ENCODE measurements at places on chromosomes 5 and 9.

DNA sequence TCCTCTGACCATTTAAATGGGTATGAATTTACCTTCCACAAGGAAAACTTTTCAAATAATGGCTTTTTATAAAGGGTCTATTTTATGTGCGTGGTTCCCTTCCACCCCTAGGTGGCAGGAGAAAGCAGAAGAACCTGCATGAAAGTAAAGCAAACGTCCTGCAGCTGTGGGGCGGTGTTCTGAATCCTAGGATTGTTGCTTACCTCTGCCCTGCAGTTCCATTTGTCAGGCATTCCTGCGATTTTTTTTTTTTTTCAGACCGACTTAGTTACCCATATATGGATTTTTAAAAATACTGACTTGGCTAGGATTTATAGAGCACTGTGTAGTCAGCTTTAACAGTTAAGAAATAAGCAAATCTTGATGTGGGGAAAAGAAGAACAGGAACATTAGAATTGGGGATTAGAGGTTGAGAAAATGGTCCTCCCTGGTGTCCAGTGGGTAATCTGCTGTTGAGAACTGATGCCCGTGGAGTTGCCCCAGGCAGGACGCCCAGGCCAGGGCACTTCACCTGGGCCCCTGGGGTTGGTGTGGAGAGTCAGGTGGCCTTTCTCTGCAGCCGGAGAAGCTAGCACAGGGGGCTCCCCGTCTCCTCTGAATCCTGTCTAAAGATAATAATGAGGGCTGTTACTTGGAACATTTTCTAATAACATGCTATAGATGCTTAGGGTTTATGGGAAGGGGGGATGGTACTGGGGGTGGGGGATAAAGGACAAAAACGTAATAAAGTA is 30.4 kb upstream of the LTC4S start:
- DNase-seq = peak; percentile 75

DNA sequence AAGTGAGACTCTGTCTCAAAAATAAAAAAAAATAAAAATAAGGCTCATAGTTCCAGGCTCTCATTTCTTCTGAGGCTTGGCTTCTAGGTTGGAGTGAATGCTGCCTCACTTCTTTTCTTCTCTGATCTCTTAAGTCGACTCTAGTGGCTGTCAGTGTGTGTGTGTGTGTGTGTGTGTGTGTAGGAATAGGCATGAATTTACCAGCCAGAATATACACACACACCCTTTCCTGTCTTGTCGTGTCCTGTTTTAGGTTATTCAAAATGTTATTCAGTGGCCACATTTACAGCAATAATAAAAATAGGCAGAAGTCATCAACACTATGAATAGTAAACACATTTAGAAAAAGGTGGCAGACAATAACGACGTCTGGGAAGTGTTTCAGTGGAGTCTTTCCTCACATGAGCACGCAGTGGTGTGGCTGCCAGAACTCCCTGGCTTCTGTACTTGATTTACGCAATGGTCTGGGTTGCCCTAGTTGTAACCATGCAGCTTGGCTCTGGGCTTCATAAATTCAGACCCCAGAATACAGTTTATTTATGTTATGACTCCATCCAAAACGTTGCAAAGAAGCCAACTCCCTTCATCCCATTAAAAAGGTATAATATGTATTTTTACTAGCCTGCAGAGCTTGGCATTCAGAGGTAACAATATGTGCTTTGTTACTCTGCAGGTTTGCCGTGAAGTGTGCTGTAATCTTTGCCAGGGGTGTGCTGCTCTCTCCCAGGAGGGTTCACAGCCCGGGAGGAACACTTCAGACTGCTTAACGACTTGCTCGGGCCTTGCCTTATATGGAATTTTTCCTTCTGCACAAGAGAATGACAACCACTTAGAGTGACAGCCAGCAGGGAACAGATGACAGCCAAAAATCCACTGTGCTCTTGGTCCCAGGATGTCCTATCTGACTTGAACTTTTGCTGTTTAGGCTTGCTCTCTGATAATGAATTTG is 34.4 kb upstream of the PALM2AKAP2 start:
- DNase-seq = no peak

DNA sequence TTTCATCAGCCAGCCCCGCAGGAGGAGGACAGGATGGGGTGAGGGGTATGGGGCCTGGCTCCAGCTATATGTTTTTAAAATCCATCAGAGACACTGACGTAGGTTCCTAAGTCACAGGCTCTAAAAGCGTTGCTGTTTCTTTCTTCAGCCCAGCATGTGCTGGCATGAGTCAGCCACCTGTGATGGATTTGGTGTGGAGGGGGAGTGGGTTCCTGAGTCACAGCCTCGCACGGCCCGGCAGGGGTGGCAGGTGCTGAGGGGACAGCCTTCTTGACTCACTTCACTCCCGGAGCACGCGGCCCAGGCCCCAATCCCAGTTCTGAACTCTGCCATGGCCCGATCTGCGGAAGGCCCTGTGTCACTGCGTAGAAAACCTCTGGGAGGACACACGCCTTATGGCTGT is 38.8 kb upstream of the RPL26L1 start:
- DNase-seq = no peak

DNA sequence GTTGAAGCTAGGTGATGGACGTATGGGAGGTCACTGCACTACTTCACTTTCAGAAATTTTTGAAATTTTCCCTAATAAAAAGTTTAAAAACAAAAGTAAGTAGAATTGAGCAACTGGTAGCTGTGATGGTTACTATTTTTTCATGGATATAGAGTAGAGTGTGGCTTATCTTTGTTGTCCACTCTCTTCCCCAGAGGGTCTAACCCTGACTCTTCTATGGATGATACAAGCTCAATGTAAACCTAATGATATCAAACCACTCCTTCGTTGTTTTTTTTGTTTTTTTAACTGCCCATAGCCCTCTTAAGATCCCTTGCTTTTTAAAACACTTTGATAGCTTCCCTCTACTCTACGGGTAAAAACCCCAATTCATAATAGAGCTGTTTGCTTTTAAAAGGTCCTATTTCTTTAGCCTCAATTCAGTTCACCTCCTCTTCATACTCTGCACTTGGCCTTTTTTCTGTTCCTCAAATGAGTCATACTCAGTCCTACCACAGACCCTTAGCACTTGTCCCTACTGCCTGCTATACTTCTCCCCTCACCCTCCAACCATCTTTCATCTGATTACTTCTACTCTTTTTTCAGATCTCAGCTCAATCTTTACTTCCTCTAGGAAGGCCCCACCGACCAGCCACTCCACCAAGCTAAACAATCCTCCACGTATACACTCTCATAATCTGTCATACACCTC is 2.6 kb downstream of the HDAC3 start:
- DNase-seq = no peak

DNA sequence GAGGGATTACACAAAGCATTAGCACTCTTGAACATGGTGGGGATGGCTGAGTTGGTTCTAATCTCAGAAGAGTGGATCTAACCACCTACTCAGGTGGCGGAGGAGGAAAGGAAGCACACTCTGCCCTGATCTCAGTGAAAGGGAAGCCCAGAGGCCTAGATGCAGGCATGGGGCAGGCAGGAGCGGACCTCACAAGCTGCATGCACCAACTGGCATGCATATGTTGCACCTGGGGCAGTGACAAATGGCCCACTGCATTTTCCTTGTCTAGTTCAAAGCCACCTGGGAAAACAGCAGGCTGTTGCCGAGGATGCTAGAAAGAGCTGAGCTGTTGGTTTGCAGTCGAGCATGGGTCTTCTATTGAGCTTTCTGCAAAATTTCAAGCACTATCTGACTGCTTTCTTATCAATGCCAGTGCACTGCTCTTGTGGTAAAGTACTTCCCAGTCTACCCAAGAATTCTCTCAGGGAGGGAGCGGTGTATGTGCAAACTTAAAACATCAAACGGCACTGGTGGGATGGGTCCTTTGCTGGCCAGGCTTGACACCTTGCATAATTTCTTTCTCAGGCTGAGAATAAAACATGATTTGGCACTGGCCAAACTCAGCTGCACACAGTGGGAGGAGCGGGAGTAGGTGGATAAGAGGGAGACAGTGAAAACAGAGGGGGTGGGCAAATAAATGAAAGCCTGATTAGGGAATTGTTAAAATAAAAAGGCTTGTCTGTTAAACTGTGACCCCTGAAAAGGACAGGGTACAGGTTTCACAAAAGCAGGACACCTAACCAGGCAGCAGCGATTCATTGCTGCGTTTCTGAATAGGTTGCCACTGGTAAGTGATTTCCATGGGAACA is 108.9 kb downstream of the MARCHF3 start:
- DNase-seq = no peak

- DNase-seq = no peak
Measured at GRCh38 chr9:124208571-124208970, 49.2 kb upstream of the NEK6 start.

- no peak for DNase-seq
Measured at GRCh38 chr9:24413651-24414050, 132.0 kb downstream of the IZUMO3 start.

GRCh38 chr5:44511596-44511995 is 122.4 kb upstream of the FGF10 start:
- no peak for DNase-seq

GRCh38 chr5:61100437-61100836 is 61.8 kb downstream of the SMIM15 start:
- no peak for DNase-seq

GRCh38 chr5:172142709-172143215 is 45.3 kb downstream of the STK10 start:
- no peak for DNase-seq

GRCh38 chr9:78357165-78357873 is 60.4 kb downstream of the PSAT1 start:
- DNase-seq = no peak

- no peak for DNase-seq
Measured at GRCh38 chr5:131987251-131987650, 24.2 kb downstream of the ACSL6 start.

DNA sequence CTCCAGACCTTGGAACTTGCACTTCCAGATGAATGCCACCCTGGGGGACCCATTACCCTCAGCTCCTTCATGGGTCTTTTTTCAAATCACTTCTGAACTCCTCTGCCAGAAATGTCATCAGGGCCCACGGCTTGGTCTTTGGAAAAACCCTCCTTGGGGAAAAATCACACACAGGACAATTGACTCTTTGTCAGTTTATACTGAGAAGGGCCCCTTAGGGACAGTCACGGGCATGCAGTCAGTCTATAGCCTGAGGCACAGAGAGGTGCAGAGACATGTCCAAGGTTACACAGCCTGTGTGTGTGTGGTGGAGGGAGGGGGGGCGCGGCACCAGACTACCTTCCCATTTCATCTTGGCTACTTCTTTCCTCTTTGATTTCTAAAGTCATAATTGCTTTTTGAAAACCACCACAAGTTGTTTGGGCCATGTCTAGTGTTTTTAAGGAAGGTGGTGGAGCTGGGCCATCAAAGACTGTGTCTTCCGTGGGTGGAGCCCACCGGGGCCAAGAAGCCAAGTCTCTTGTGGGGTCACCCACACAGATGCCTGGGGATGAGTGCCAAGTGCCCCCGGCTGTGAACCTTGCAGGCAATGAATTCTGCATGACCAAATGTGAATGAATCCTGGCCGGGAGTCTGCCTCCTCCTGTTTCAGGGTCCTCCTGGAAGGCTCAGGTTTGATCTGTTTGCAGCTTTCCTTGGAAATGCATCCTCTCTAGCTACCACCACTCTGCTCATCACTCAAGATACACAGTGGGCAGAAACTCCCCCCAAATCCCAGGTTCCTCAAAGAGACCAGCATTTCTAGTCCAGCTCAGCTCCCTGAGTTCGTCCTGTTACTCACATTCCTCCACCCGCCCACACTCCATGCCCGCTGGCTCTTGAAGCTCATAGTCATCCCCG is 200.1 kb upstream of the TBC1D2 start:
- no peak for DNase-seq

GRCh38 chr5:129135633-129136032 is 41.1 kb downstream of the ISOC1 start:
- DNase-seq = no peak

GRCh38 chr9:98809311-98810101 is 2.0 kb downstream of the GALNT12 start:
- DNase-seq = no peak
